CD4-positive, alpha-beta T cell treated with Interleukin-6 for 4 hours (primary cell): ENCODE measurements at places on chromosomes 12 and 14.

GRCh38 chr12:67069451-67070306, 199.5 kb upstream of the CAND1 start:
- peak; percentile 55 for DNase-seq

GRCh38 chr12:79200176-79200575, 335.6 kb downstream of the SYT1 start:
- DNase-seq, result no peak

DNA sequence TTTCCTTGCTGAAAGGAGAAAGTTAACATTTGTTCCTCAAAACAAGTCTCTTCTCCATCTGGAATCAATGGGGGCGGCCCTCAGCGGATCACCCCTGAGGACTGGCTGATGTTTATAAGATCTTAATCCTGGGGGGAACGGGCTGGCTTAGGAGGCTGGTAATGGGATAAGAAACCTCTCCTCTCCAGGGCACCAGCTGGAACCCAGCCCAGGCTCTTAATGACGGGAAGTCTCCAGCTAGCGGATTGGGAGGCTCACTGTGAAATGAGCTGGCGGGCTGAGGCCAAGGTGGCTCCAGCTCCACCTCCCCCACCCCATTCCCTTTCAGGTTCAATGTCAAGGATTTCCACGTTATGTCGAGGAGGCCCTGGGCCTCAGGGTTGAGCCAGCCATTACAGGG, 1133.0 kb downstream of the VRK1 start:
- DNase-seq, result no peak

DNA sequence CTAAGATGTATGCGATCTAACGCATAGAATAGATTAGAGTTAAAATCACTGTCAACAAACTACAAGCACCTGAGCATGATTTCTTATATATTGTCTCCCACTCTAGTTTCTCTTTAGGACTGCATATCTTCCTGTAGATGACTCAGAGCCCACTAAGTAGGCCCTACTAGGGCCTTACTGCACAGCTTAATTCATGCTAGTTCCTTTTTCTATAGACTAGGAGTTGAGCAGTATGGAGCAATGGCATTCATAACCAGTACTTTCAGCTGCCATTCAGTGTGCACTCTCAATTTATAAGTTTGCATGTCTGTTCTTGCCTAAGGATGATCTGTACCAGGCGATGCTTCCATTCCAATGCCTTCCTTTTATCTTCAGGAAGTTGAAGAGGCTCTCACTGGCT, 103.5 kb downstream of the METTL25 start:
- DNase-seq, result no peak
